ENCODE measurements at places on chromosomes 5 and 9.

- DNase-seq: no peak
These were observed 70.0 kb downstream of the RXRA start for GRCh38 chr9:134396258-134396742.

DNA sequence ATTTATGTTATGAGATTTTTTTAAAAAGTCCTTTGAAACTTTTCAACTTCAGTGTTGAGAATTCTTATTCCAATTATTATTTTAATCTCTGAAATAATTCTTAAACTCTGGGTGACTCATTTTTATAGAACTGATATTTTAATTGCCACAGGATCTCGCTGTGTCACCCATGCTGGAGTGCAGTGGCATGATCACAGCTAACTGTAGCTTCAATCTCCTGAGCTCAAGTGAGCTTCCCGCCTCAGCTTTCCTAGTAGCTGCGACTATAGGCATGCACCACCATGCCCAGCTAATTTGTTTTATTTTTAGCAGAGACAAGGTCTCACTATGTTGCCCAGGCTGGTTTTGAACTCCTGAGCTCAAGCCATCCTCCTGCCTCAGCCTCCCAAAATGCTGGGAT, 41.0 kb downstream of the DIMT1 start:
- DNase-seq: no peak

DNA sequence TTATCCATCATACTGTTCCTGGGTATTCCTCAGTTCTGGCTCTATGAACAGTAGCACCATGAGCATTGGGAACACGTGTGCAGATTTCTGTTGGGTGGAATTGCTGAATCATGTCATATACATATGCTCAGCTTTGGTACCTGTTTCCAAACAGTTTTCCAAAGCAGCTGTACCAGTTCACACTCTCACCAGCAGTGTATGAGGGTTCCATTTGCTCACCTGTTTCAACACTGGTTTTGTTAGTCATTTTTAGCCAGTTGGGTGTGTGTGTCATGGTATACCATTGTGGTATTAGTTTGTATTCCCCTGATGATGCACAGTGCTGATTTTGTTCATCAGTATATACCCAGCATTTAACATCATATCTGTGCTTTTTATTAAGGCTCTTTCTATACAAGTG, 56.7 kb upstream of the ECM2 start:
- DNase-seq: no peak

GRCh38 chr9:19000133-19000532, 32.9 kb downstream of the SAXO1 start:
- no peak for DNase-seq

- no peak for DNase-seq
These were observed 6.2 kb upstream of the DTWD2 start for GRCh38 chr5:118994595-118994994.

DNA sequence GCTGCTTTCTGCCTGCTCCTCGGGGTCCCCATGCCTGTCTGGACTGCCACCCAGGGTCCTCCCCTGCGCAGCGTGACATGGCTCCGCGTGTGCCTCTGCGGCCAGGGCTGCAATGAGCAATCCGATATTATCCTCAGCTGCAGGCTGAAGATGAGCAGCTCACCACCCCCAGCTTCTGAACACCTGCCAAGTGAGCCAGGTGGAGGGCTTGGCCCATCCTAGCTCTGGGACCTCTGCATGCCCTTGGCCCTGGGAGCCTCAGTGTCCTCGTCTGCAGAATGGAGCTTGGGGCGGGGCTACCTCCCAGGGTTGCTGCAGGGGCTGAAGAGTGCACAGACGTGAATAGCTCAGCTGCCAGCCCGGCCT, 4.1 kb upstream of the MYMK start:
- no peak for DNase-seq

GRCh38 chr5:83059341-83059740, 17.9 kb downstream of the TMEM167A start:
- DNase-seq: no peak

DNA sequence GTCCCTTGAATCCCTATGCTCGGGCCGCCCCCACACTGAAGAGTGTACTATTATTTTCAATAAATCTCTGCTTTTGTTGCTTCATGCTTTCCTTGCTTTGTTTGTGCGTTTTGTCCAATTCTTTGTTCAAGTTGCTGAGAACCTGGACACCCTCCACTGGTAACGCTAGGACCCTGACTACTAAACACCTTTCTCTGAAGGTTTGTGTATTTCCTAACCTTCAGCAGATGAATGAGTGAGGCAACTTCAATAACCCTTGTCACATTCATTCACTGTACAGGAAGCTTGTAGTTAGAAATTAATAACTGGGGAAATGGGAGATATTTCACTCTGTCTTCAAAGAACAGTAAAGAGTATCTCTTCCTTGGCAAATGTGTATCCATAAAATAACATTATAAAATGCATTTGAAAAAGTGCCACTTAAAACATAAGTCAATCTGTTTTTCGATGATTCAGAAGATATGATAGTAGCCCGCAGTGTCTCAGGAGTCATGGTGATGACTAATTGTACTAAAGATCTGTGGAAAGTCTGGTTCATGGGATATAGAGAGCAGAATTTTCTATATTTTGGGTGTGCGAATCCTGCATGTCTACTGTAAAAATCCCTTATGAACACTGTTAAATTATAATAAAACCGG, 43.2 kb upstream of the ANKH start:
- DNase-seq: peak; percentile 86

DNA sequence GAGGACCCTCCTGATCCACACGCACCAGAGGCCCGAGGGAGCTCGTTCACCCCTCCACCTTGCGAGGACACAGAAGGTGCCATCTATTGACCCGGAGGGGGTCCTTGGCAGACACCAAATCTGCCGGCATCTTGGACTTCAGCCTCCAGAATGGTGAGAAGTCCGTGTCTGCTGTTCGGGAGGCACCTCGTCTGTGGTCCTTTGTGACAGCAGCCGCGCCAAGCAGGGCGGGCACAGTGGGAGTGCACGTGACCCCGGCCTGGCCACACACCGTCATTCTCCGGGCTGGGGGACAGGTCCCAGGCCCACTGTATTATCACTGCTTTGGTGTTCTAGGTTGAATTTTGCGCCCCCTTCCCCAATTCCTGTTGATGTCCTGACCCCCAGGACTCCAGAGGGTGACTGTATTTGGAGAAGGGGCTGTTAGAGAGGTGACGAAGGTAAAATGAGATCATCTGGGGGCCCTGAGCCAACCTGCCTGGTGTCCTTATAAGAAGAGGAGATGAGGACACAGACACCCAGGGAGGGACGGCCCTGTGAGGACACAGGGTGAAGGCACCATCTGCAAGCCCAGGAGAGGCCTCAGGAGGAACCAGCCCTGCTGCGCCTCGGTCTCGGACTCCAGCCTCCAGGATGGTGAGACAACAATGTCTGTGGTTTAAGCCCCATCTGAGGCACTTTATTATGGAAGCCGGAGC, 15.7 kb downstream of the LPCAT1 start:
- DNase-seq: no peak

- peak; percentile 97 for DNase-seq
These were observed 28.6 kb upstream of the SELENOP start for GRCh38 chr5:42840269-42840668.

DNA sequence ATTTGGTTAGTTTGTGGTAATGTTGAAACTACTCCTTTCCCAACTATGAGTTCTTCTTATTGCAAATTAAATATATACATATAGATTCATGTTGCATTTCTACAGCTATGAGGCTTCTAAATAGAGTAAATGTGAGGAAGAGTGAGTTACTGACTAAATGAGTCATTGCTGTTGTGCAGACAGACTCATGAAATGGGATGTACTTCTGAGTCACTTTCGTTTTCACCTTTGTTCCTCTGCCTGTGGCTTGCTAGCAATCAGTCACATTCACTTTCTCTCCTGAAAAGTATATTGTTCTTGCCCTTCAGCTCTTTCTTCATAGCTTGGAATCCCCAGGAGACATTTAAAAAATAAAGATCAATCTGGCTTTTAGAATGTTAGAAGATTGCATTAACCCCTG, 295.5 kb upstream of the SMC2 start:
- peak; percentile 96 for DNase-seq

- DNase-seq: no peak
These were observed 52.3 kb downstream of the CAST start for GRCh38 chr5:96714450-96714849.
